ENCODE measurements at places on chromosomes 5 and 9.

GRCh38 chr9:105007143-105007542 lies 79.2 kb upstream of the ABCA1 start:
- peak; percentile 91 for DNase-seq

DNA sequence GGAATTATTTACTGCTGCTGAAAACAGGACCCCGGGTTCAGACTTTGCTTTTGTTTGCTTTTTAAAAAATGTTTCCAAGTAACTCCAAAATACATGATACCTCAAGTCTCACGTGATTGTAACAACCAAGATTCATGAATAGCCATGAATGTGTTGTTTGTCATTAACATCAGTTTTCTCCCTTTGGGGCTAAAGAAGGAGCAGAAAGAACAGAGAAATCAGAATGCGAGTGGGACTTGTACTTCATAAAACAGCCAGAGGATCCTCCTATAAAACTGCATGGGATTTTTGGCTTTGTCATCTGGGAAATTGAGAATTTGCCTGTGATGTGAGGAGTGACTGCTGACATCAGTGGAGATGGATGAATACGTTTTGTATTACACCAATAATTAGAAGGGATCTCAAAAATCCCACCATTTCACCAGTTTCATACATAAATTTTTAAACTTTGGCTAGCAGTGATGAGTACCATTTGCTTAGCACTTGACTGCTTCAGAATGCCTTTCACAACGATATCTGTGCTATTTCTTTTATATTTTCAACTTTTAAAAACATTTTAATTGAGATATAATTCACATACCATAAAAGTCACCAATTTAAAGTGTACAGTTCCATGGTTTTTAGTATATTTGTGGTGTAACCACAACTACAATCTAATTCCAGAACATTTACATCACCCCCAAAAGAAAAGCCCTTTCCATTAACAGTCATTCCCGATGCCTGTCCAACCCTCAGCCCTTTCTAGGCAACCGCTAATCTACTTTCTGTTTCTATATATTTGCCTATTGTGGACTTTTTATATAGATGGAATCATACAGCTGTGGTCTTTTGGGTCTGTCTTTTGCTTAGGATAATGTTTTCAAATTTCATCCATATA lies 126.9 kb upstream of the ANKRD55 start:
- no peak for DNase-seq

- peak; percentile 2 for DNase-seq
These were observed 161.1 kb downstream of the MAST4 start for GRCh38 chr5:66757219-66757833.

DNA sequence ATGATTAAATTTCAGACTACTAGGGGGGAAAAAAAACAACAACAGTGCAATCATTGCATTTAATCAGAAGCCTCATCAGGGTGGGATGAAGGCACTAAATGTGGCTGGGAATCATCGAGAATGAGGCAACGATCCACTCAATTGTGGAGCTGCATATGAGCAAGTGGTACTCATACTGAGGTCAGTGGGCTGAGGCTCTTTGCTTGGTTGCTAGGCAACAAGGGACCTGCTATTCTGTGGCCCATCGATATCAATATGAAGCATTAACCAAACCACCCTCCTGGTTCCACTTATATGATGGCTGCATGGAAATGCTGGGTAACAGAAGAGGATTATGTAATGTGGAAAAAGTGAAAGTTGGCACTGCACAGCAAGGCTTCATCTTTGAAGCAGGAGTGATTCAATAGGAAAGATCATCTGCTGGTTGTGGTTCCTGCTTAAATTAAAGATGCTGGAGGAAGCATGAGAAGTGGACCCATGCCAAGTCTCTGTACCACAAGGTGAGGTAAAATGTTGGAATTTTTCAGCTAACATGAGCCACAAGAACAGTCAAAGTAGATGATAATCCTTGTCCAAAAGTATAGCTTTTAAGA lies 159.8 kb upstream of the HMHB1 start:
- DNase-seq = no peak

GRCh38 chr9:11431490-11431889 lies 818.7 kb upstream of the PTPRD start:
- DNase-seq = no peak

DNA sequence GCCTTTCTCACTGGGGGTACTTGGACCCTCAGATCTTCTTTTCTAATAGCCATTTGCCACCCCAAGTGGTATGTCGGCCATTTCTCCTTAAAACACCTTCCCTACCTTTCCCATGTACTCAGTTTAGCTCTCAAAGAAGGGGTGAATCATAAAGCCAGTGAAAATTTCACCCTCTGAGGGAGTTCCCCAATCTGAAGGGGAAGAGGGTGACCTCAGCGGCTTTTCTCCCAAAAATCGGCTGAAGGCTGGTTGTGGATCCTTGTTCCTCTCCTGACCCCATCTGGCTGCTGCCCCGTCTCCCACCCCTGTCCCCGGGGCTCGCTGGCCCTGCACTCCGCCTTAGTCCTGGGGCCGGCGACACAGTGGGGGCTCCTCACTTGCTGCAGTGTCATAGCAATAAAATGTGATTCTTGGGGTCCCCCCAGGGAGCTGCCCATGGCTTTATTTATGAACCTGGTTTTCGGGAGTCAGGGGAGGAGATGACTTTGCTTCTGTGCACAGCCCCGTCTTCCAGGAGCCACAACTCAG lies 17.3 kb upstream of the LTC4S start:
- no peak for DNase-seq

- DNase-seq = no peak
These were observed 183.1 kb downstream of the GAS1 start for GRCh38 chr9:86764221-86764624.

- DNase-seq = no peak
These were observed 1.0 kb downstream of the FAM221B start for GRCh38 chr9:35827486-35827885.

GRCh38 chr5:77960863-77961396 lies 184.8 kb upstream of the TBCA start:
- no peak for DNase-seq

- DNase-seq = no peak
These were observed 61.4 kb upstream of the TRIO start for GRCh38 chr5:14081791-14082190.

- no peak for DNase-seq
These were observed 8.0 kb upstream of the WHRN start for GRCh38 chr9:114513055-114513958.

DNA sequence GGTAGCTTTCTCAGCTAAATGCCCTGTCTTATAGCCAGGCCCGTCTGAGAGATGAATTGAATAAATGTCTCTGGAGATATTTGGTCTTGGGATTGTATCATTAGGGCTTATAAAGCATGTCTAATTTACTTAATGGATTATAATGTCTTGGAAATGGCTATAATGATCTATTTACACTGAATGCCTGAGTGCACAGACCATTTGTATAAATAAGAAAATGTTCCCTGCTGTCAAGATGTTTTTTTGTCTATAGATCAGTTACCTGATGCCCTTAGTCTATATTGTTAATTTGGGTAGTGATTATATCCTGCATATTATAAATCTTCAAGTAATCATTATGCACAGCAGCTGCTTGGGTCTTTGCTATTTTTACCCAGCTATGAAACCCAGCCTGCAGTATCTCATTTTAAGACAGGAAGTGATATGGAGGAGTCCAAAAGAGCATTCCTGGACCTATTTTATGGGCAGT lies 112.9 kb upstream of the ACTBL2 start:
- DNase-seq = no peak

DNA sequence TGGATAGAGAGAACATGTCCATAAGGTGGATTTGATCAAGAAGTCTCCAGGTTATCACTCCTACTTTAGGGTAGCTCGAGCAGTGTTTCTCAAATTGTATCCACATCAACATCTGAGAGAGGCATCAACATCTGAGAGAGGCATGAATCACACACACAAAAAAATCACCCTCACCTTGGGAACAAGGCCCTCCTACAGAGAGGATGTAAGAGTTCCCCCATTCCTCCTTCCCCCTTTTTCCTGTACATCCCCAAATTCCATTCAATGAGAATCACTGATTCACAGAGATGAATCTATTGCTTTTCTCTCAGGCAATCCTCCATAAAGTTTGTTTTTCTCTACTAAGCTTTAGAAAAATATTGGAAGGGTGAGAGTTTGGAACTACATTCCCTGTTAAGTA lies 233.4 kb upstream of the CDH6 start:
- no peak for DNase-seq

- no peak for DNase-seq
These were observed 39.6 kb upstream of the LCP2 start for GRCh38 chr5:170337045-170337733.

- DNase-seq = no peak
These were observed 176.6 kb upstream of the TBCA start for GRCh38 chr5:77952636-77953212.

GRCh38 chr9:124263800-124264426 lies 6.2 kb downstream of the NEK6 start:
- no peak for DNase-seq

DNA sequence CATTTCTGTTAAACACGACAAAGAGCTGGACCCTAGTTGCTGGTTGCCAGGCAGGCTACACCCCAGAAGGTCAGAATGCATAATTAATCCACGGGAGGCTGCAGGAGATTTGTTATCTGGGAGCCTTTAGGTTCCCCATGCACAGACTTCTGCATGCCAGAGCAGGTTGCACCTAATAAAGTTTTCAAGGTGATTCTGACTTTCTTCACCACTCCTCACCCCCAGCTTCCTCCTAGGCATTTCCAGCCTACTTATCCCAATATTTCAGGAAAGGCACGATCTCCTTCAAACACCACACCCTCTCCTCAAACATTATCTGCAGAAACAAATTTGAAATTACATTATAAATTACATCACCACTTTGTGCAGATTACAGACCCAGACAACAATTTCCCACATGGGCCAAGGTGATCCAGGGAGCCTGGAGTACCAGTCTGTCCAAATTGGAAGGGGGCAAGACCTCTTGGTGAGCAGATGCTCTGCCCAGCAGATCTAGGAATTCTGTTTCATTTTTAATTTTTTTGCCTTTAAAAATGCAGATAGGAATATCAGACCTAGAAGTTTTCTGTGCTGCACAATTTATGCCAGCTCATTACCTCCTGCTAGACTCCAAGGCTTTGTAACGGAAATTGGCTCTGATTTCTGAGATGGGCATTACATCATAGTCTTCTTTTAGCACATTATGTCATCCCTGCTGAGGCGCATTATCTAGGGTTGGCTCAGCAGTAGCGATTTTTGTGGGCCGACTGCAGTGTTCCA lies 363.4 kb upstream of the SLC30A5 start:
- no peak for DNase-seq

DNA sequence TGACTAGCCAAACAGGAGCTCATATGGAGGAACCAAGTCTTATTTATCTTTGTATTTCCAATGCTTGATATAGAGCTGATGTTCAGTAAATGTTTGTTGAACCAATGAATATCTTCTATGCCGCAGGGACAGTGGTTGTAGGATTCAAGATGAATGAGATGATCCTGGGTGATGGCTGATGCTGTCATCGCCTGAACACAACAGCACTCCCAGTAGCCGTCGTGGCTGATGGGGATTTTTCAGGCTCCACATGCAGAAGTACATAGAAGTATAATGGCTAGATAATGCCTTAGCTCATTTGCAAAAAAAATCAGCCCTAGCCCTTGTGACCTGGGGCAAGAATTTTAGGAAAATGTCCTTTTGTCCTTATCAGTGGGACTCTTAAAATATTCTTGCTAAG lies 69.0 kb upstream of the OR13F1 start:
- no peak for DNase-seq

DNA sequence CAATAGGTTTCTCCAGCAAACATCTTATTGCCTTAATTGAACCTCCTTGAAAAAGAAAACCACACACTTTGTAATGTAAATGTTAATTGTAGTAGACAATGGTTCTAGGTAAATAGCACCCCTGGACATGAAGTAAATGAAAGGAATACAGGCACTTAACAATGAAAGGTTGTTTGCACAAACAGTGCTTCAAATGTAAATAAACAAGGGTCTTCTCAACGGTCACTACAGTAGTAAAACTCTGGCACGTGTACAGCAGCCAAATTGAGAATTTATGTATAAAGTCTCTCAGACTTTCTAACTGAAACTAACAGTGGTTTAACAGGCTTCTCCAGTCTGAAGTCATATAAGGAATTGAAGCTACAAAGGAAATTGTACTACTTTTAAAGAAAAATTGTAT lies 218.3 kb downstream of the MEF2C start:
- DNase-seq = no peak

DNA sequence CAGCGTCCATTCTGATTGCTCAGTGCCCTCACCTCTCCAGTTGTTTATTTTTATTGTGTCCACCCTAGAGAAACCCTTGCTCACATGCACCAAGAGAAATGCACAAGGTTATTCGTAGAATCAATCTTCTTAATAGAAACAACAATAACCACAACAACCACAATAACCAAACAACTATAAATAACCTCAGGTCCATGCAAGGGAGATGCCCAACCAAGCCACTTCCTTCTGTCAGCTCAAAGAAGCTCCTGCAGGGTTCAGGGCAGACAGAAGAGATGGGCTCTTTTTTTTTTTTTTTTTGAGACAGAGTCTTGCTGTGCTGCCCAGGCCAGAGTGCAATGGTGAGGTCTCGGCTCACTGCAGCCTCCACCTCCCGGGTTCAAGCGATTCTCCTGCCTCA lies 14.9 kb upstream of the TCOF1 start:
- no peak for DNase-seq

DNA sequence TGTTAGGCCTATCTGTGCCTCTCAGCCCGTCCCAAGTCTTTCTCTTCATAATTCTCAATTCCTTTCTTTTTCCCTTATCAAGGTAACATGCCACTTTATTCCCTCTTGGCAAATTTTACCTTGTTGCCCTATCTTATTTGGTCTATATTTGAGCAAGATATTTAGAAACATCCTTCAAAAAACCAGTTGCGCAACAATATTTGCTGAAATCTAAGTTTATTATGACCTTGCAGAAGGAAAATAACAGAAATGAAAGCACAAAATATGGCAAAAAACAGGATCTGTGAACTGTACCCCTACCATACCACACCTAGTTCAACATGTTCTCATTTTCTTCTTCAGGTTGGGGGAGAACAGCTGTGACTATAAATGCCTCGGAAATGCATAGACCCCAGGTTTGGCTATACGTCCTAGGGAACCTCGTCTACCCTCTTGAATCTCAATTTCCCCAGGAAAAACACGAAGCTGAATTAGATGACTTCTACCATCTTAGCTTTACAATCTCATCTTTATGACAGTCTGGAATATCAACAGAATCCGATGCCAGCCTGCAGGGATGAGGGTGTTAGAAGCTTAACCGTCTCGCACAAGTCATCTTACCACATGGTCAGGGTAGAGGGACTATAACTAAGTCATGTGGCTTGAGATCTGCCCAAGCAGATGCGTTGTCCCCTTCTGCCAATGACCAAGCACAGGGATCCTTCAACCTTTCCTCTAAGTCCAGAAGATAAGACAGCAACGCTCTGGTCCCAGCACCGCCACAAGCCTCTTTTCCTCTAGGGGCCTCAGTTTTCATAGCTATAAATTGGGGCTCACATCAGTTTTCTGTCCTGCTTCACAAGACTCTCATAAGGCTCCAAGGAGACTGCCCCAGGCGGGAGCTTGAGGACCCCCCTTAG lies 1.3 kb downstream of the LCP2 start:
- peak; percentile 39 for DNase-seq

Data from AML-193 (cell line).